ELR (cell line): ENCODE measurements at places on chromosomes 13 and 19.
A peak's percentile ranks its signal among the peaks of the same experiment; 100 is the strongest.

- DNase-seq, result peak; percentile 99
Measured at GRCh38 chr19:58572818-58573657, at the start of gene MZF1. MZF1 (minus strand) TSS chr19:58573335; CDS start chr19:58571389, 1,946 bp downstream.

- DNase-seq, result peak; percentile 6
Measured at GRCh38 chr13:75222031-75222430, 259.9 kb downstream of the TBC1D4 start.

GRCh38 chr13:24232474-24232873, 72.0 kb downstream of the SPATA13 start:
- no peak for DNase-seq

DNA sequence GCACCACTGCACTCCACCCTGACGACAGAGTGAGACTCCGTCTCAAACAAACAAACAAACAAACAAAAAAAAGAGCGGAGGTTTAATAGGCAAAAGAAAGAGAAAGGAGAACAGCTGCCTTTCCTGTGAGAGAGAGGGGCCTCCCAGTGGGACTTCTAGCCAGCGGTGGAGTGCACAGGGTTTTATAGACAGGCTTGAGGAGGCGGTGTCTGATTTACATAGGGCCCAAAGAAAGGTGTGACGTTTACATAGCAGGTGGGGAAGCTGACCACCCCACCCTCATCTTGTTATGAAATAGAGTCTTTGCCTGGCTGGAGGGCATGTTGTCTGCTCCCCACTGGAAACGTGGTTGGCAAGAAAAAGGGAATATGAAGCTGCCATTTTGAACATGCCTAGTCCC, 106.0 kb upstream of the CSNK1A1L start:
- no peak for DNase-seq

- DNase-seq, result peak; percentile 28
Measured at GRCh38 chr13:107339209-107339608, 771.3 kb upstream of the ARGLU1 start.

DNA sequence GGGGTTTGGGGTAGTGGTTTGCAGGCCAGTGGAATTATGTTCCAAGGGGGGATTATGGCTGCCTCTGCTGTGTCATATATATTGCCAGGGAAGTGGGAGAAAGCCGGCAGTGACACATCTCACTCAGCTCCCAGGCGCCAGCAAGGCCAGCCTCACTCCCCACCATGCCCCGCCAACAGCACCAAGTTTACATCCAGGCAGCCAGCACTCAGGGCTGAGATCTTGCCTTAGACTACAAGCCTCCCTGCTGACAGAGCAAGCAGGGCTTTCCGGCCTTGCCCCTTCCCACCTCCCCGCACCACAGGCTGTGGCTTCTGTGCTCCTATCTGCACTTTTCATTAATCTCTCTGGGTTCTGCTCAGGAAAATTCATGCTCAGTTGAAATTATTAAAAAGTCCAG, 385.1 kb downstream of the MZT1 start:
- no peak for DNase-seq

DNA sequence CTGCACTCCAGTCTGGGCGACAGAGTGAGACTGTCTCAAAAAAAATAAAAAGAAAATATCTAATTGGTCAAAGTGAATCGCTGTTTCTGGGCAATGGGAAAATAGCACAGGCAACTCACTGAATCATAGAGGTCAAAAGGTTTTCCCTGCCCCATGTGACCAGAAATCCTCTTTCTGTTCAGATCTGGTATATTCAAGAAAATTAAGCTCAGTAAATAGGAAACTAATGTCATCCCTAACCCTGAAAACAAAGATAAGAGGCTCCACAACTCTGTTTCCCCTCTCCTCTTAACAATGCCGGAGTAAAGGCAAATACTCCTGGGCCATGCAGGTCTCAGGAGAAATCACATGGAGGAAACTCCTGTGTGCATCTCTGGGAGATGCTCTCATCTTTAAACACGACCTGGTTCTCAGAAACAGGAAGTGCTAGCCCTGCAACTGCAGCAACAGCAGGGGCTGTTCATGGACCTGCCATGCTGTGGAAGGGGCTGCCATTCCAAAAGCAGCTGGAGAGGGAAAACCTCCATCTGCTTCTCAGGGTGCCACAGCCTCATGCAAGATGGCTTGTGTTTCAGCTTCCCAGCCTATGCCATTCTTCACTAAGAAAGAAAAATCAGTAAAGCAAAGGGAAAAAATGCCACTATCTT, 47.5 kb upstream of the SLC7A9 start:
- no peak for DNase-seq

DNA sequence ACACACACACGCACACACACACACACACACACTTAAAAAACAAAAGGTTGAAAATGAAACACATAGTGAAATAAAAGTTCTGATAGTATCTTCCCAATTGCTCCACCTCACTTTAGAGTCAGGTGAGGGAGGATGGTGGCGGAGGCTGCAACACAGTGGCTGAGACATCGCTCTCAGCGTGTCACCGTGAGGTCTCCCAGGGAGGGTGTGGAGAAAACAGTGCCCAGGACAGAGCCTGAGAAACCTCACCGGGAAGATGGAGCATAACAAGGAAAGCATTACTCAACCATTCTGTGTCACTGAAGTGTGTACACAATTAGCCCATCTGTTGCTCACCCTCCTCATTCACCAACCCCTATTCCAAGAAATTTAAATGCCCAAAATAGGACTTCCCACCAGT, 111.4 kb upstream of the USP29 start:
- no peak for DNase-seq

GRCh38 chr19:48461651-48461981, 6.2 kb downstream of the KCNJ14 start:
- DNase-seq, result no peak

GRCh38 chr13:97243915-97244781, 22.0 kb downstream of the MBNL2 start:
- DNase-seq, result no peak

DNA sequence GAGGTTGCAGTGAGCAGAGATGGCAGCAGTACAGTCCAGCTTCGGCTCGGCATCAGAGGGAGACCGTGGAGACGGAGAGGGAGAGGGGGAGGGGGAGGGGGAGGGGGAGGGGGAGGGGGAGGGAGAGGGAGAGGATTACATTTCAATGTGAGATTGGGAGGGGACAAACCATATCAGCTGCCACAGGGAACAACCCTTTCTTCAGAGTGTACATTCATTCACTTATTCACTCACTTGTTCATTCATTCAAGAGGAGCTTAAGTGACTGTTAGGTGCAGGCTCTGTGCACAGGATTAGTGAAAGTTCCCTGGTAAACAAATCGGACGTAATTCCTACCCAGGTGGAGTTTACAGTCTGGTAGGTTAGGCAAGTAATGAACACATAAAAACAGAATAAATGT, 65.6 kb upstream of the MEDAG start:
- no peak for DNase-seq

- DNase-seq, result no peak
Measured at GRCh38 chr13:44646044-44646443, 69.9 kb upstream of the TSC22D1 start.

GRCh38 chr13:23615395-23616081, 45.3 kb downstream of the TNFRSF19 start:
- DNase-seq, result no peak

DNA sequence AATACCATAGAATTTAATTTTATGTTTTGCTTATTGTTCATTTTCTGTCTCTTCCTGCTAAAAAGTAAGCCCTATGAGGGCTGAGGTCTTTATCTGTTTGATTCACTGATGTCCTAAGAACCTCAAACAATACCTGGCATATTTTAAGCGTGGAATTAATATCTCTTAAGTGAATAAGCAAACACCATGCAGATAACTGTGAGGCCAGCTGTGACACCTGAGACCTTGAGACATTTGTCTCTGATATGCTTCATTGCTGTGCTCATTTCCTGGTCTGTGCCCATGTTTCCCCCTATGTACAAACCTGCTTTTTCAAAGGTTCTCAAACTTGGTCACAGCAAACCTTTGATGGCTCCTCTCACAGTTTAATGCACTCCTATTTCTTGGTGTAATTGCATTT, 254.6 kb downstream of the COG6 start:
- DNase-seq, result no peak

- DNase-seq, result no peak
Measured at GRCh38 chr13:59701261-59701660, 462.5 kb downstream of the DIAPH3 start.

DNA sequence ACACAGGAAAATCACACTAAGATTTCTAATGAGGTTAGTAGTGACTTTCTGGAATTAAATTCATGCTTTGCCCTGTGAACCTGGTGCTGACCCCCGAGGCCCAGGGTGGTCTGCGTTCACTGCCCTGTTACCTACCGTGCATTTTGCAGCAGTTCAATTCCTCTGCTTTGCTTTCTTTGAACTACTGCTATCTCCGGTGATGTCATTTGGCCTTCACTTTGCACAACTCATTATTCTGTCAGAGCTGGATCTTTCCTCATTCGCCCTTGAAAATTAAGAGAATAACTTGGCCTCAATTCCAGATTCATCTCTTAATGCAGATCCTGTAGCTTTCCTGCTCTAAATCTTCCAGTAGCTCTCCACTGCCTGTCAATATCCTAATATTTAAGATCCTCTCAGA, 8.8 kb upstream of the LRRC63 start:
- DNase-seq, result no peak

GRCh38 chr13:111020546-111020945, 94.6 kb upstream of the ARHGEF7 start:
- no peak for DNase-seq

DNA sequence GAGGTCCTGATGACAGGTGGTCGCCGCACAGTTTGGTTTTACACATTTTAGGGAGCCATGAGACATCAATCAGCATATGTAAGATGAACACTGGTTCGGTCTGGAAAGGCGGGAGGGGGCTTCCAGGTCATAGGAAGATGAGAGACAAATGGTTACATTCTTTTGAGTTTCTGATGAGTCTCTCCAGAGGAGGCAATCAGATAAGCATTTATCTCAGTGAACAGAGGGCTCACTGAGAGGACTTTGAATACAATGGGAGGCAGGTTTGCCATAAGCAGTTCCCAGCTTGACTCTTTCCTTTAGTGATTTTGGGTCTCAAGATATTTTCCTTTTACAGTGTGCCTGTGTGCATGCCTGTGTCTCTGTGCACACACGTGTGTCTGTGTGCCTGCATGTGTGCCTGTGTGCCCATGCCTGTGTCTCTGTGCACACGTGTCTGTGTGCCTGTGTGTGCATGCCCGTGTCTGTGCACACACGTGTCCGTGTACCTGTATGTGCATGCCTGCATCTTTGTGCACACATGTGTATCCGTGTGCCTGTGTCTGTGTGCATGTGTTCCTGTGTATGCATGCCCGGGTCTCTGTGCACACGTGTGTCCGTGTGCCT, 35.5 kb upstream of the TMEM255B start:
- no peak for DNase-seq

DNA sequence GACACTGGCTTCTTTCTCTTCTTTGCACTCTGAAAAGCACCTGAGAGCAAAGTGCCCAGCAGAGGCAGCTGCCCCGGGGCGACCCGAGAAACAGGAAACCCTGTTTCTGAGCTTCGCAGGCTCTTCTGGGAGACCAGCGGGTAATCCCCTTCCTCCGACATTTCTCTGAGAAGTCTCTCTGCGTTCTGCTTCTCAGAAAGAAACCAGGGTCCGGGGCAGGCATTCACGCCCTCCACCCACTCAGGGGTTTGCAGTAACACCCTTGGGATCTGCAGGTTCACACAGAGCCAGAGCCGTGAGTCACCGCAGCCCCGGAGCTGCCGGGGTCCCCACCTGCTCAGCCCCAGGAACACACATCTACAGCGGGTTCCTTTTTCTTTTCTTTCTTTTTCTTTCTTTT, 86.0 kb downstream of the GADD45B start:
- no peak for DNase-seq

- no peak for DNase-seq
Measured at GRCh38 chr19:41726493-41726892, 18.1 kb downstream of the CEACAM5 start.

GRCh38 chr13:114078461-114079451, 53.7 kb downstream of the RASA3 start:
- DNase-seq, result peak; percentile 76
